Substantia nigra (tissue), 51 donors: ENCODE measurements at places on chromosomes 13 and 19.

- no peak for DNase-seq
Measured at GRCh38 chr13:26957182-26957581, 196.6 kb upstream of the GPR12 start.

GRCh38 chr13:85974608-85975366 is 175.6 kb upstream of the SLITRK6 start:
- DNase-seq = no peak

DNA sequence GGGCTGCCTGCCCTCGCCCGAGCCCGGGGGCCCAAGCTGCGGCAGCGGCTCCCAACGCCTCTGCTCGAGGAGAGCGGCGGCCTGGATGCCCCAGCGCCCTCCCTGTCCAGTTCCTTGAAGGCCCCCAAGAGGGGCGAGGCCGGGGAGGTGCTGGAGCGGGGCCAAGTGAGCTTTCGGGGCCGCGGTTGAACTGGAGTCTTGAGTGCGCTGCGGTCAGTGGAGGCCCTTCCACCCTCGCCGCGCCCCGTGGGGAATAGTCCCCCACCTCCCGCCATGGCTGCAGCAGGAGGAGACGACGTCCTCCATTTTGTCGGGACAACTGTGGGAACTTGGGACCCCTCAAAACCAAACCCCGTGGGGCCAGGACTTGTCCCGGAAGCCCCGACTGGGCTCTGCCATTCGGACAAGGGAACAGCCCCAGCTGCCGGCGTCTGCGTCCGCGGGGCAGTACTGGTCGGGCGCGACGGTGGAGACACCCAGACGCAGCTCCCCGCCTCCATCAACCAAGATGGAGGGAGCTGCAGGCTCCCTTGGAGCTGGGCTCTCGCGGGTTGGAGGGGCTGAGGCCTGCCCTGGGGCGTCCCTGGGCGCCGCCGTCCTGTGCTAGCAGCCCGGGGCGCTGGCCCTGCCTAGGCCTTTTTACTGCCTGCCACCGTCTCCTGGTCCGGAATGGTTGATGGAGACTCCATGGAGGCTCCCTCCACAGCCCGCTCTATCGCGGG is 736 bp upstream of the ZMYM5 start:
- DNase-seq = peak; percentile 64

- peak; percentile 70 for DNase-seq
Measured at GRCh38 chr19:53254411-53255341, at the start of gene ZNF677. TSS of gene ZNF677 (minus strand) at chr19:53254873. CDS start at chr19:53251550, 3,323 bp downstream.

DNA sequence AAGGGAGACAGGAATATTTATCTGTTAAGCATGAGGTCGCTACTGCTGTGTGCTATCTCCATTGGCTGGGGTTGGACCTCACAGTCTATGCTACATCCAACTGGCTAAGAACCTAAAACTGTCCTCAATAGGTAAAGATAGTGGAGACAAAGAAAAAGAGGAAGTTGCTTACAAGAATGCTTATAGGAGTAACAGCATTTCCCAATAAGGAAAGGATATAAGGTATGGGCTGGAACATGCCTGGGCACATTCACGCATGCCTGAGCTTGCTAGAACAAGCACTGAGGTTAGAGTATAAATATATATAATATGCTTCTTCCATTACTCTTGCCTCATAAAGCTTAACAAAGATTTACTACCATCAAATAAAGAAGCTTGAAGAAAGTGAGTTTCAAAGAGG is 47.9 kb upstream of the CEACAM21 start:
- DNase-seq = no peak

DNA sequence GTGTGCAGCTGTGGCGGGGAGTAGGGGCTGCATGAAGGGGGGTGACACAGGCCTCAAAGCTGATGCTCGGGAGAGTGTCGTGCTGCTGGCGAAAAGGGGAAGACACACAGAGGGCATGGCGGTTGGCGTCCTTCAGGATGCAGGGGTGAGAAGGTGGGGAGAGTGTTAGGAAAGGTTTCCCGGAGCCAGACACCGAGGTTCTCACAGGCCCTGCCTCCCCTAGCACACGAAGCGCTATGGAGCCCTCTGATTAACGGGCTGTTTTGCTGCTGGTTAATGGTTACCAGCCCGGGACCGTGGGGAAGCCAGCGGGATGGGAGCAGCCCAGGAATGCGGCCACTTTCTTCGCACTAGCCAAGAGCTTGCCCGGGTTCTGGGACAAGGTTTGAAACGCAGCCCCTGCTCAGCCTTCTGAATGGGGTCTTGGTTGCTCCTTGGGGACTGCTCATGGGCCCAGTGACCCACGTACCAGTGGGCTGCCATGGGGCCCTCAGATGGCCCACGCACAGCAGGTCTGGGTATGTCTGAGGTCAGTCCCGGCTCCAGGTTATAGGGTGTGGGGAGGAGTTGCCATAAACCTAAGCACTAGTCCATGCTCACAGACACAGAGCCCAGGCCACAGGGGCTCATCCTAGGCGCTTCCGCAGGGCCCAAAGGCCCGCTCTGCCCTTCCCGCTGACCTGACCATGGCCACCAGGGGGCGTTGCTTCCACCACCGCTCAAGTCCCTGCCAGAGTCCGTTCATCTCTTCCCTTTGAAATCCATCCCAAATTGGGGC is 31.3 kb upstream of the ISYNA1 start:
- DNase-seq = peak; percentile 29

- DNase-seq = no peak
Measured at GRCh38 chr19:10295305-10295846, 5.6 kb downstream of the ICAM5 start.

- DNase-seq = no peak
Measured at GRCh38 chr19:17590866-17591265, 35.4 kb downstream of the COLGALT1 start.

DNA sequence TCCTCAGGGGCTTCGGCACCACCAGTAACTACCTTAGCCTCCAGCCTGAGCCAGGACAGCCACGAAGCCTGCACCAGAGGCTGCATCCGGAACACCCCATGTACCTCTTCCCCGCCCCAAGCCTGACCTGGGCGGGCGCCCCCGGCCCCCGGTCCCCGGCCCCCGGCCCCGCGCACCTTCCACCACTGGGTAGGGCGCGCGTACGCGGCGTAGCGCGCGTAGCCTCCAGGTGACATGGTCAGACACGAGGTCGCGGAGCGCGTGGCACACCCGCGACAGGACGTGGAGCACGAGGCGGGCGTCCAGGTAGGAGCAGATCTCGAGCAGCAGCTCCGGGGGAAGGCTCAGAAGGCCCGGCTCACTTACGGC is 450 bp downstream of the FBXW9 start:
- DNase-seq = no peak
